Left lobe of liver (tissue), 2 donors: ENCODE measurements at places on chromosomes 3 and 15.

GRCh38 chr3:17140670-17141505 lies 256.1 kb downstream of the PLCL2 start:
- DNase-seq = no peak

DNA sequence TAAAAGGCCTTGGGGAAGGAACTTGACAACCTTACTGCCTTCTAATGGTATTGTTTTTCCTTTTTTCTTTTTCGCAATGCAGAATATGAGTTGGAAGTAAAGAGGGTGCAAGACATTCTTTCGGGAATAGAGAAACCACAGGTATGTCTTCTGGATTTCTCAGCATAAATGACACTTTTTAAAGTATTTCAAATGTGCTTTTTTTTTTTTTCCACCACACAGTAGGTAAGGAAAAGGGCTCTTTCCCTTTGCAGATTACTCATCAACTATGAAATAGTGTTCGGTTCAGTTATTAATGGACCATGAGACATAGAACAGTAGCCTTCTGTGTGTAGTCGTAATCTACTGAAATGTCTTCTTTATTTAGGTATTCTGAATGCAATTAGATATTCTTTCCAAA lies 162.4 kb downstream of the GHSR start:
- DNase-seq = no peak

DNA sequence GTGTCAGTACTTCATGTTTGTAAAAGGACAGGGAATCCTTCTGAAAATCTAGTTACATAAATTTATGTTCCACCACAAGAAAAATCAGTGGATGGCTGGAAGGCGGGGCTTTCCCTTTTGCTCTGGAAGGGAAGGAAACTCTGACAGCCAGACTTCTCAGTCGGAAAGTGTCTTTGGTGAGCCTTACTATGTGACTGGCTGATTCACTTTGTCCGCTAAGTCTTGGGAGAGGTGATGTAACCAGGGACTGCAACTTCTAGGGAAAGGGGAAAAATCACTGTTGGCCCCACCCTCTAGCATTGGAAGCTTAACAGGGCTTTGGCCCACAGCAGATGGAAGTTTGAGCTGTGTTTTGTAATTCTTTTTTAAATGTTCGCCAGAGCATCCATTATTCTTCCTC lies 281.4 kb upstream of the CTDSPL start:
- no peak for DNase-seq

GRCh38 chr15:63196842-63197241 lies 7.4 kb downstream of the RAB8B start:
- no peak for DNase-seq

GRCh38 chr3:104745313-104745712 lies 621.4 kb upstream of the ALCAM start:
- DNase-seq = no peak

DNA sequence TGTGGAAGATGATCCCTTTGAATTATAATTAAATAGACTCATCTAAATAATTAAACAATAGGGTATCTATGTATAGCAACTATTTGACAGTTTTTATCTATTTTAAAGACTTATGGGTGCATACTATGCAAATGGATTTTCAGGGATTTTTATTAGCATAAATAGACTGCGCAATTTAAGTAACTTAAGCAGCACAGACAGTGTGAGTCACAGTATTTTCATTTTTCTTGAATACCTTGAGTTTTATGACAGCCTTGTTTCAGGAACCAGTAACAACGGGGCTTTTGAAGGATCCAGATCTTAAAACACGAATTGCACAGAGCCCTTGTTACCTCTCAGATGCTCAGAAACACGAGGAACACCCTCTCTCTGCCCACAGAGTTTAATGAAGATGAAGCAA lies 175.5 kb upstream of the CD96 start:
- DNase-seq = no peak

GRCh38 chr15:53569751-53570480 lies 189.5 kb downstream of the WDR72 start:
- no peak for DNase-seq

- no peak for DNase-seq
Measured at GRCh38 chr3:170809007-170809974, 60.7 kb downstream of the RPL22L1 start.

DNA sequence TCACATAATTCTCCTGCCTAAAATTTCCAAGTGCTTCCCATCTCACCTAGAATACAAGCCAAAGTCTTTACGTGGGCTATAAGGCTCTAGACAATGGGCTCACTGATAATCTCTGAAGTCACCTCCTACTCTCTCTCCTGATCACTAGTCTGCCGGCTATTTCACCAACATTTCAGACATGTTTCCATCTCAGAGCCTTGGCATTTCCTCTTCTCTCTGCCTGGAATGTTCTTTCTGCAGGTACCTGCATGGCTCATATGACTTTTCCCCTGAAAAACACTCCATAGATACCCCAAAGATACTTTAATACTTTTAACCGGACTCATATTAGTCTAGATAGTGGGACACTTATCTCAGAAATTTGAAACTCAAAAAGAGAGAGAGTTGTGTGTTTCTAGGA lies 32.7 kb downstream of the CD200 start:
- DNase-seq = no peak

DNA sequence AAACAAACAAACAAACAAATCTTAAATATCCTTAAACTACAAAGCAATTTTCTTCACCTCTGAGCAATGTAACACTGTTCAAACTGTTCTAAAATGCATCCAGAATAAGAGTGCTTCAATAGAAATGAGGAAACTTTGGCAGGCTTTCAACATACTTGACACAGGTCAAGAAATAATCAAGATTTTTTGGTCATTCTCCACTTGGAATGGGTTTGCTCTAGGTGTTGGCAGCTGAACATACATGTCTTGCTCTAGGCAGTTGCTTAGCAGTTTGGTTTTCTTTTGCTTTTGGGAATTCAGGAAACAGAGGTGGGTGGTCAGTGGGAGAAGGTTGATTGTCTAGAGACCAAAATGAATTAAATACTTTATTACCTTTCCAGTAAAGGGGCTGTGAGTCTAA lies 1.4 kb upstream of the LRRC3B start:
- no peak for DNase-seq

DNA sequence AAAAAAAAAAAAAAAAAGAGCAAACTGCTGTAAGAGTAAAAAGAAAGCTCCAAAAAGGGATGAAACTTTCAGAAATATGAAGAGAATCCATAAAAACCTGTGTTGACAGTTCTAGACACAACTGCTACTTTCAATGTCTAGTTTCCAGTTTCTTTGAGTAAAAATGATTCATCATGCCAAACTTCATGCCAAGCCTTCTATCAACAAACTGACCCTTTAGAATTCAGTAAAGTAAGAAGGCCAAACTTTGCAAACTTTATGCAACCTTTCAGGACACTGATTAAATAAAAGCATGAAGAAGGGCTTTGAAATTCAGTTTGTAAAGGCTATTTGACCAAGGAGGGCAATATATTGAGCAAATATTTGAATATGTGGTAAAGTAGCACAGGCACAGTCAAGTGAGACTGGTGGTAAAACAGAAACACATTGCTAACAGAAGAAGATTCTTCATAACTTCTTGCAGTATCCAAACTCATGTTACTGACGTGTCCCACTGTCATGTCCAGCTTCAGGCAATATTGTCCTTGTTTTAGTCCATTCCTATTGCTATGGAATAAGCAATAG lies 56.3 kb upstream of the CFAP20DC start:
- DNase-seq = no peak

GRCh38 chr3:14762701-14763100 lies 56.1 kb upstream of the FGD5 start:
- DNase-seq = no peak

GRCh38 chr3:88434001-88434400 lies 284.2 kb downstream of the C3orf38 start:
- no peak for DNase-seq

DNA sequence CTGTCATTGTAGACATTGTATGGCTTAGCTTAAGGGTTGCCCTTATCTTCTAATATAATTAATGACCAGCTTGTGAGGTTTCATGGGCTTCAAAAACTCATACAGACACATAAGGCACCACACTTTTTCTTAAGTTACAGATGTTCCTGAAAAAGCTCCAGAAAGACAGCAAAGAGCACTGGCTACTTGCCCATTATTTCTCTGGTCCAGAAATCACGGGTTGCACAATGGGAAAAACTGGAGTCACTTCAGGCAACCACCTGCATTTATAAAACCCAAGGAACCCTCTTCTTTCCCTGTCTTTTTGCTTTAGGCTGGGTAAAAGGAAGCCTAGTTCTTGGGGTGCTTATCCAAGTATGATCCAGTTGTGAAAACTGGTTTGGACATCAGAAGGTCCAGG lies 2.3 kb upstream of the COL6A6 start:
- no peak for DNase-seq

DNA sequence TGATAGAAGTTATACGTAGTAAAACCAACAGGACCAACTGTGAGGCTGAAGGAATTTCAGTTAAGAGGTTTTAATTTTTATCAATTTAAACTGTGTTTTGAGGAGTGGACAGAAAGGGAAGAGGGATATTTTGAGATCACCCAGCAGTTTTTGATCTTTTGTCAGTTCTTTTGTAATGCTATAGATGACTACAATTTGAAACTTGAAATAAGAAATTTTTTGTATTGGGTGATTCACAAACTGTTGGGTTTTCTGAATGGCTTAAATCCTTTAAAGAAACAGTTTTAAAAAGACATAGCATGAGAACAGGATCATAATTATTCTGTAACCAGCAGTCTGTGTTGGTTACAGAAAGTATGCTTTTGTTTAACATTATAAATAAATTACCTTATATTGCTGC lies 67.4 kb downstream of the TCF12 start:
- no peak for DNase-seq

GRCh38 chr3:23256741-23257435 lies 53.8 kb downstream of the UBE2E2 start:
- no peak for DNase-seq

DNA sequence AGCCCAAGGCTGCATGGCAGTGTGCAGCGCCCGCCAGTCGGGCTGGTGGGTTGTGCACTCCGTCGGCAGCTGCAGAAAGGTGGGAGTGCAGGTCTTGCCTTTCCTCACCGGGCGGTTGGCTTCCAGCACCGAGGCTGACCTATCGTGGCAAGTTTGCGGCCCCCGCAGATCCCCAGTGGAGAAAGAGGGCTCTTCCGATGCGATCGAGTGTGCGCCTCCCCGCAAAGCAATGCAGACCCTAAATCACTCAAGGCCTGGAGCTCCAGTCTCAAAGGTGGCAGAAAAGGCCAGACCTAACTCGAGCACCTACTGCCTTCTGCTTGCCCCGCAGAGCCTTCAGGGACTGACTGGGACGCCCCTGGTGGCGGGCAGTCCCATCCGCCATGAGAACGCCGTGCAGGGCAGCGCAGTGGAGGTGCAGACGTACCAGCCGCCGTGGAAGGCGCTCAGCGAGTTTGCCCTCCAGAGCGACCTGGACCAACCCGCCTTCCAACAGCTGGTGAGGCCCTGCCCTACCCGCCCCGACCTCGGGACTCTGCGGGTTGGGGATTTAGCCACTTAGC lies 4.3 kb downstream of the ISL2 start:
- DNase-seq = no peak

- DNase-seq = no peak
Measured at GRCh38 chr3:5023777-5024346, 44.6 kb downstream of the BHLHE40 start.

GRCh38 chr3:50390508-50391224 lies 31.3 kb upstream of the TMEM115 start:
- DNase-seq = peak; percentile 68

DNA sequence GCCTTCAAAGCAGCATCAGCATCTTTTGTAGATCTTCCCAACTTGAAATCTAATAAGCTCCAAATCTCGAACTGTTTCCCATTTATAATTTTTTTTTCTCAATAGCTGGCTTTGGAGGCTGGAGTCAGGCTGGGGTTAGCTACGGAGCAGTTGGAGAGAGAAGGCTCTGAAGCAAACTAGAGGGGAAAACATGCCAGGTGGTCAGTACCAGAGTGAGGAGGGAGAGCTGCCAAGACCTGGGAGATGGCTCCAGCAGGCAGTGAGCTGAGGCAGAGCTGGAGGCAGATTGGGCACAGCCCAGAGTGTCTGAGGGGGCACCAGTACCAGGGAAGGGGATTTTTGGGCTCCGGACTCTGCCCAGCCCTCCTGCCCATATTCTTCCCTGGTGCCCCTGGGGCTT lies 311.2 kb downstream of the RPLP1 start:
- DNase-seq = no peak

- DNase-seq = no peak
Measured at GRCh38 chr15:31197497-31198414, 96.2 kb upstream of the TRPM1 start.

DNA sequence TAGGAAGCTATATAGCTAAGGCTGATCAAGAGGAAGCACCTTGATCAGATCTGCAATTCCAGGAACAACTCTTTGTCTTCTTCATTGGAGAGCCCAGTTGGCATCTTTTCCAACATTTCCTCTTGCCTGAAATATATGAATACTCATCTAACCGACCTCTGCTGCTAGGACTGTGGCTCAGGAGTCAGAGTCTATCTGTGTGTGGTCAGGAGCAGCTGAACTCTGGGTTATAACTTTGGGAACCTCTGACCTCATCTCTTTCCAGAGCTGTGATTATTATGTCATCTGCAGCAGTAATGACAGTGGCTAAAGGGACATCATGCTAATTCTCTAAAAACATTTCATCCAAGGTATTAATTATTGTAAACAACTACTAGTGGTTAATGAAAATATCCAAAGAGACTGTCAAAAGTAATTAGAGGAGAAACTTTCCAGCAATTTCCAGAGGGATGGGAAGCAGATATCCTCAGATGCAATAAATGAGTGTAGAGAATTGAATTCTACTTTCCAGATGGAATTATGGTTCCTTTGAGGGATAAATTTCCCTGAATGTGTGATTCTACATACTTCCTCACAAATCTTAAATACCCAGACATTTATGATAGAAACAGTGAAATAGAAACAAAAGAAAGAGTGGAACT lies 11.5 kb upstream of the SPINK8 start:
- DNase-seq = no peak

DNA sequence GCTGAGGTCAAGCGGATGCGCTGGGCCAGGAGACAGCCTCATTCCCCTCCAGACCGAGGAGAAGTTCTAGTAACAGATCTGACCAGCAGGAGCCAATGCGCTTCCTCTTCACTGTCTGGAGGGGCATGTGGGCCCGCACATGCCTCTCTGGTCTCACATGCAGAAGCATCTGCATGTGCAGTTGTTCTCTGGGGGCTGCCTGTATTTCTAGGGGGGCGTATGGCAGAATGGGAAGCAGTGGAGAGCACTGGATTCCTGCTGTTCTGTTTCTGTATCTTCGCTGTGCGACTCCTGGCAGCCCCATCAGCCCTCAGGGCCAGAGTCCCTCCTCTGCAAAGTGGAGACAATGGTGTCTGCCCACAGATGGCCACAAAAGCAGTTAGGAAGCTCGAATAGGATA lies 170.4 kb upstream of the IQSEC1 start:
- DNase-seq = no peak

DNA sequence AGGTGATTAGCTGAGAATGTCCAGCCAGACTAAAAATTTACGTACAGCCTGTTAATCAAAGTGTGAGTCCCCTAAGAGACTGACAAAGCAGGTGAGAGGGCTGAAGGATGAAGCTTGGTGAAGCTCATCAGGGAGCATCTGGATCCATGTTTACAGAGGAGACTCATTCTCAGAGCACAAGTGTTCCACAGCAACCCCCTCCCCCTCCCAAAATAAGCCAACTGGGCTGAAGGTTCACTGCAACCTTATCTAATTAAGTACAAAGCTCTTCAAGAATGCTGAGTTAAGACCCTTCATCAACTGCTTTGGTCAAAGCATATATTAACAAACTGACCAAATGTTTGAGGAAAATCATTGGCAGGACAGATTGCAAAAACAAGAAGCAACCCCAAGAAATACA lies 262.6 kb upstream of the ZNF385D start:
- no peak for DNase-seq

GRCh38 chr3:123081718-123082369 lies 15.0 kb downstream of the PDIA5 start:
- DNase-seq = no peak

- no peak for DNase-seq
Measured at GRCh38 chr3:102353805-102354204, 81.0 kb upstream of the ZPLD1 start.

- no peak for DNase-seq
Measured at GRCh38 chr3:190169877-190170276, 49.2 kb upstream of the P3H2 start.
